CD4-positive, alpha-beta T cell treated with Interleukin-12 subunit alpha and Interleukin-12 subunit beta, for 1 hour (primary cell): ENCODE measurements at places on chromosomes 2 and 18.

DNA sequence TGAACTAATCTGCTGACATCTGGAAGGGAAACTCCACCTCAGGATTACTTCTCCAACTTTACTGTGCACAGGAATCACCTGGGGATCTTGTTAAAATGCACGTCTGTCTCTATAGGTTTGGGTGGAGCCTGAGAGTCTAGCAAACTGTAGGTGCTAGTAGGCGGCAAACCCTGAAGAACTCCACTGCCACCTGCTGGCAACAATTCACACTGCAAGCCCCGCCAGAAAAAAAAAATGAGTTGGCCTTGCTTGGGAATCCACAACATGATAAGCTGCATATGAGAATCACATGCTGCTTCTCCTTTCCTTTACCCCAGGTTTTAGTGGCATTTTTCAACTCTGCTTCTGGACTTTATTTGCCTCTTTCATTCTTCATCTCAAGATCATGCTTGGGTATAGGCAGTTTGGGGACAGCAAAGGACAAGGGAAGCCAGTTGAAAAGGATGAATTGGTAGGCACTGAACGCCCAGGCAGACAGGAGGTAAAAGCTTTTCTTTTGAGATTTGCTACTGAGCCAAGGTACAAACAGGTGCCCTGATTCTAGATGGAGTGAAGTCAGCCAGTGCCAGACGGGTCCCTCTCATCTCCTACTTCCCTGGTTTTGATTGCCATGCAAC lies 88.8 kb downstream of the VIT start:
- peak; percentile 63 for DNase-seq

GRCh38 chr2:86476918-86477317 lies 35.7 kb downstream of the KDM3A start:
- no peak for DNase-seq

DNA sequence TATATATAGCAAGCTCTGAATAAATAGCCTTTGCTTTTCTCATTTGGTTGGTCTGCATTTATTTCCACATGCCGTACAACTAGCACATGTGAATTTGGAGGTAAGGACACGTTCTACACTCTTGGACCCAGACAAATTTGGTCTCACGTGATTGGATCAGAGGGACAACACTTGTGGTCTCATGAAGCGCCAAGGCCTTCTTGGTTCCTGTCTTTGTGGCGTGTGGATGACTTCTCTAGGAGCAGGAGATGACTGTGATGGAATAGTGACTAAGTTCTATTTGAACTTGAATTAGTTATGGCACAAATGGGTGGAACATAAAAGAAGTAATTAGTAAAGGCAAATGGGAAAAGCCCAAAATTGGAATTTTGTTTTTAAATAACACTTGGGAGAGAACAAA lies 206.9 kb downstream of the BCL2 start:
- DNase-seq = no peak

GRCh38 chr2:37589298-37589697 lies 82.1 kb downstream of the CDC42EP3 start:
- no peak for DNase-seq

DNA sequence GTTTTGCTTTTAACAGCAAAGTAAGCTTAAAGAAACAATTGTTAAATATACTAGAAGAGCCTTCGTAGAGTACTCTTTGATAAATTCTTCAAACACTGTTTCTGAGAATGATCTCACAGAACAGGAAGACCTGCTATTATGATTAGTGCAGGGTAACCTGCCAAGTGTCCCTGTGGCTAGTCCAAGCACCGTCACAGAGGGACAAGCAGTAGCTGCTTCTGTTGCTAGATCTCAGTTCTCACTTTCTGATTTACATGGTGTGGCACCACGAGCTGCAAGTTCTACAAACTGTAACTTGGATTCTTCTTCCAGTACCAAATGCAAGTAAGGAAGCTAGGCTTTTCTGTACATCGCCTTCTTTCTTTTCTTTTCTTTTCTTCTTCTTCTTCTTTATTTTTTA lies 121.5 kb downstream of the PIEZO2 start:
- DNase-seq = no peak

GRCh38 chr2:32220445-32220844 lies 44.2 kb downstream of the NLRC4 start:
- DNase-seq = no peak

DNA sequence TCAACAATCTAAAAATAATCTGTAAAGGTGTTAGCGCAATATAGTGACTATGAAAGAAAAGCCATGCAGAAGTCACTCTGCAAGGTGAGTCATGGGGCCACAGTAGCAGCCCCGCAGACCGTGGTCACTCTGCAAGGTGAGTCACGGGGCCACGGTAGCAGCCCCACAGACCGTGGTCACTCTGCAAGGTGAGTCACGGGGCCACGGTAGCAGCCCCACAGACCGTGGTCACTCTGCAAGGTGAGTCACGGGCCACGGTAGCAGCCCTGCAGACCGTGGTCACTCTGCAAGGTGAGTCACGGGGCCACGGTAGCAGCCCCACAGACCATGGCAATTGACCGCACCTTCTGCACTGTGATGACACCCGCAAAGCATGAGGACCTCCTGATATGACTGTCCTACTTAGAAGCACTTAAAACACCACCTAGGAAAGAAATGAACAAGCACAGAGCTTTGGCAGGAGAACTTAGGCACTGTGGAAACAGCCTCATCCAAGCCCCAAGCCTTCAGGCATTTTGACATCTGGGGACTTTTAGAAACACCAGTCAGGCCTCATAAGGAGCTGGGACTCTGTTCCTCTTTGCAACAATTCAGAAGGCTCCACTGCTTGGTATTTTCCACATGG lies 70.1 kb downstream of the LDLRAD4 start:
- no peak for DNase-seq

DNA sequence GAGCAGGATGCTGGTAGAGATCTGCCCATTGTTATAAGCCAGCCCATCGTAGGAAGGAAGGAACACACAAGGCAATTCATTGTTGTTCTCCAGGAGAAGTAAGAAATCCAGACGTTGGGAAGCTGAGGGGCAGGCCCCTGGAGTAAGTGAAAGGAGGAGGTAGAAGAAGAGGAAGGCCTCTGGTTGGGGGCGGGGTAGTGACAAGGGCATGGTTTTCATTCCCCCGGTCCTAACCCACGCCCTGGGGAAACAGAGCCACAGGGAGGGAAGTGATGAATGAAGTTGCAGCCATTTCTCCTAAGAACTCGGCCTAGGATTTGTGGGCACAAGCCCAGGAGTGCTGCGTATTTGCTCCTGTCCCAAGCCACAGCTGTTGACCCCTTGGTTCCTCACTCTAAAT lies 18.0 kb downstream of the LBH start:
- no peak for DNase-seq

GRCh38 chr2:238079874-238080327 lies 19.1 kb downstream of the SCLY start:
- DNase-seq = no peak

GRCh38 chr2:148907085-148907785 lies 32.2 kb downstream of the KIF5C start:
- no peak for DNase-seq

DNA sequence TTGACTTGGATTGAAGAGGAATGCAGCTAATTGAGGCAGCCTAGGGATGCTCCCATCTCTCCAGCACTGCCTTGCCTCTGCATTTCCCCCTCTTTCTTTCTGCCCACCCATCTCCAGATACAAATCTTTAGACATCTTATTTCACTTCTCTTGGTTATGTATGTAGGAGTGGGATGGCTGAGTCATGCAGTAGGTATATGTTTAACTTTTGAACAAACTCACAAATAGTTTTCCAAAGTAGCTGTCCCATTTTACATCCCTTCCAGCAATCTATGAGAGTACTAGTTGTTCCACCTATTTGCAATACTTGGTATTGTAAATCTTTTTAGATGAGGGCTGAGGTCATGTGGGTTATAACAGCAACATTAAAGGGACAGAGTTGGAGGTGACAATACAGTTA lies 329.9 kb downstream of the DYSF start:
- no peak for DNase-seq

GRCh38 chr18:43350176-43350575 lies 72.9 kb upstream of the SYT4 start:
- DNase-seq = no peak

GRCh38 chr2:66507673-66508201 lies 72.8 kb downstream of the MEIS1 start:
- no peak for DNase-seq

DNA sequence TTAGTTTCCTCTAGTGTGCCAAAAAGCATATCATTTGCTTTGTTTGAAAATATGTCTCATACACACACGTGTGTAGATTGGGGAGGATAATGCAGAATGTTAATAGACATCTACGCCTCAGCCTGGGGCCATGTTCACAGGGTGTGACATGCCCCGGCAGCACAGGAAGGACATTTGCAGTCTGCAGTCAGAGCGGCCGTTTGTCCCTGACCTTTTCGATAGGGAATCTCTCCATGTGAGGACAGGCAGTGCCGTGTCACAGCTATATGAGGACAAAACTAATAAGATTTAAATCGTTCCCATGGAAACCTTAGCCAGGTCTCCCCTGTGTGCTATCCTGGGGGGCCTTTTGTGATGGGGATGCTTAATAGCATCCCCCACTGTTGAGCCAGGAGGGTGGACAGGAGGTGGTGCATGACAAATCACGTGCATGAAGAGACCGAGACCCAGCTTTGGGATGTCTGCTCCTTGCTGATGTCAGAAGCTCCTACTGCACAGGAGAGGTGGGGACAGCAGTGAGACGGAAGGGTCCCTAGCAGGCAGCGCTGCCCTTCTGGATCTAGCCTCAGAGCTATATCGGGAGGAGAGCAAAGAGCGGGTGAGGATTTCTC lies 100.6 kb downstream of the RNF144A start:
- no peak for DNase-seq

GRCh38 chr2:221397187-221397586 lies 174.9 kb downstream of the EPHA4 start:
- no peak for DNase-seq

GRCh38 chr2:88471083-88471942 lies 18.8 kb upstream of the FOXI3 start:
- DNase-seq = no peak

DNA sequence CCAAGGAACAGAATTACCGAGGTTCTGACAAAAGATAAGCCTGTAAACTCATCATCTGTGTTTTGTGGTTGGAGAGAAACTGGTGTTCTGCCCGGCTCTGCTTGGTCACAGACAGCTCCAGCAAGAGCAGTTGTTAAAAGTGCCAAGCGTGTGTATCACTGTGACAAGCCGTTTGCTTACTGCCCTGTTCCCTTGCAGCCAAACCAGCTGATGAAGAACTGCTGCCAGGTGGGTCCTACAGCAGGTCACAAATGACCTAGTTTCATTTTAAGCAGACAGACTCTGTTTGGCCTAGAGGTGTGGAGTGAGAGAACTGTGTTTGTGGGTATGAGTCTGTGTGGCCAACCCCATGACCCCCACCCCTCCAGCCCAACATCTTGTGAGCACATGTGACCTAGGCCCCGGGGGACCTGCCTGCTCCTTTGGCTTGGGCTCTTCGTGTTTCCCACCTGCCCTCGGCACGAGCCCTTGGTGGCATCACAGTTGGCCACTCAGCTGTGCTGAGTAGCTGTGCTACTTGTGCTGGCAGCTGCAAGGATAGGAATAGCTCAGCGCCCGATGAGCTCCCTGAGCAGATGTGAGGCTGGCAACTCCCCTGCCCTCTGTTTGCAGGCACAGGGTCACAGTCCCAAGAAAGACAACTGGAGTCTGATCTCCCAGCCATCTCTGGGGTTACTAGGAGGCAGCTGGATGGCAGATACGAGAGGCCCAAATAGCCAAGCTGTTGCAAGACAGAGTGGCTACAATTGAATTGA lies 9.7 kb downstream of the OXER1 start:
- DNase-seq = no peak

GRCh38 chr2:202114795-202115194 lies 41.7 kb downstream of the KIAA2012 start:
- no peak for DNase-seq

- DNase-seq = no peak
These were observed 46.6 kb upstream of the SLC14A1 start for GRCh38 chr18:45677276-45677807.

DNA sequence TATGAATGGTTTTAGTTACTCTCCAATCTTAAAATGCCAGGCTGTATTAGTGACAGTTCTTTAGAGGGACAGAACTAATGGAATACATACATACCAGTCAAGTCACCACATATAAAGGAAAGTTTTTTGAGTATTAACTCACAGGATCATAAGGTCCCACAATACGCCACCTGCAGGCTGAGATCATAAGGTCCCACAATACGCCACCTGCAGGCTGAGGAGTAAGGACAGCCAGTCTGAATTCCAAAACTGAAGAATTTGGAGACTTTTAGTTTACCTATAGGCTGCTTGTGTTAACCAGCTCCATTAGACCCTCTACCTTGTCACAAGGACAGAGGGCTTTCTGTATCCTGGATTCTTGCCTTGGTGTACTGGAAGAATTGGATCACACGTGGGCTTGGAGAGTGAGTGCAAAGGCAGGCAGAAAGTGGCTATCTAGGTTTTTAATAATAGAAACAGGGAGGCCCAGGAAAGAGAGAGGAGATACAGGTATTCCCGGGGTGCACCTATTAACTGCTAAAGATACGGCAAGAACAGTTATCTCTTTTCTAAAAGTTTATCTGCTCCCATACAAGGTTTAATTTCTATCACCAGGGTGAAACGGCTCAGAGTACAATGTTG lies 234.9 kb upstream of the CYRIA start:
- DNase-seq = no peak

GRCh38 chr2:26855466-26855865 lies 7.5 kb downstream of the DPYSL5 start:
- no peak for DNase-seq

- no peak for DNase-seq
These were observed 256.6 kb upstream of the CTAGE1 start for GRCh38 chr18:22674272-22674671.

GRCh38 chr2:220279372-220279771 lies 651.9 kb downstream of the SLC4A3 start:
- no peak for DNase-seq

GRCh38 chr2:21467280-21467818 lies 343.6 kb downstream of the TDRD15 start:
- no peak for DNase-seq

DNA sequence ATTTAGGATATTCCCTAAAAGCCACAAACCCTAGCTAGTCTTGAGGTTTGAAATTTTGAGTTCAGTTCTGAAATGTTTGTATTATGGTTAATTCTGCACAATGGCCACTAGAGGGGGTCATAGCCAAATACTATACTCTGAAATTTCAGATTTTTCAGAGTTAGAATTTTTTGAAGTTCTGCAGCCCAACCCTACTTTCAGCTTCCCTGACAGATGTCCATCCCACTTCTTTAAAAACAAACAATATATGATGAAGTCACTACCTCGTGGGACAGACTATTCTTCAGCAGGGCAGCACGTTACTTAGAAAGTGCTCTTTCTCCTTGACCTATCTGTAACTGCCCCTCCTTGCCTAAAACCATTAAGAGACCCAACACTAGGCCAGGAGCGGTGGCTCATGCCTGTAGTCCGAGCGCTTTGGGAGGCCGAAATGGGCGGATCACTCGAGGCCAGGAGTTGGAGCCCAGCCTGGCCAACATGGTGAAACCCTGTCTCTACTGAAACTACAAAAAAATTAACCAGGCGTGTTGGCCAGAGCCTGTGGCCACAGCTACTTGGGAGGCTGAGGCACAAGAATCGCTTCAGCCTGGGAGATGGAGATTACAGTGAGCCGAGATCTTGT lies 48.2 kb upstream of the PAPOLG start:
- DNase-seq = peak; percentile 44
